ENCODE measurements at places on chromosomes 1 and 21.

GRCh38 chr21:40386294-40386911, 460.6 kb downstream of the DSCAM start:
- no peaks in the 10 kb centered on the region for H3K4me1 ChIP-seq
- H3K4me3 ChIP-seq: no peak overlapping the region
- H3K27me3 ChIP-seq: no peaks in the 10 kb centered on the region
- DNase-seq: peak; percentile 32

- peak overlapping the region; percentile 76 for H3K27ac ChIP-seq
- H3K4me1 ChIP-seq: peaks cover 42% of the 10 kb centered on the region
- H3K27me3 ChIP-seq: peaks cover 2% of the 10 kb centered on the region
- DNase-seq: no peak
- H3K4me3 ChIP-seq: peak overlapping the region; percentile 94
Observed at GRCh38 chr1:204493145-204493983, 1.2 kb downstream of the PIK3C2B start.

GRCh38 chr1:246270236-246270635, 236.8 kb downstream of the SMYD3 start:
- no peak overlapping the region for H3K27ac ChIP-seq
- DNase-seq: no peak
- H3K36me3 ChIP-seq: no peaks in the 10 kb centered on the region
- H3K27me3 ChIP-seq: no peaks in the 10 kb centered on the region
- no peak overlapping the region for H3K4me3 ChIP-seq

DNA sequence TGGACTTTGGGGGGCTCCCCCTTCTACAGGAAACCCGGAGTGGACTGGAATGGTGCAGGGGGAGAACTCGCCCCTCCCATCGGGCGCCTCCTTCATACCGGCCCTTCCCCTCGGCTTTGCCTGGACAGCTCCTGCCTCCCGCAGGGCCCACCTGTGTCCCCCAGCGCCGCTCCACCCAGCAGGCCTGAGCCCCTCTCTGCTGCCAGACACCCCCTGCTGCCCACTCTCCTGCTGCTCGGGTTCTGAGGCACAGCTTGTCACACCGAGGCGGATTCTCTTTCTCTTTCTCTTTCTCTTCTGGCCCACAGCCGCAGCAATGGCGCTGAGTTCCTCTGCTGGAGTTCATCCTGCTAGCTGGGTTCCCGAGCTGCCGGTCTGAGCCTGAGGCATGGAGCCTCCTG, at the start of gene TNFRSF14:
TNFRSF14 (plus strand) TSS at position 95 of the 401 bp plus-strand sequence; CDS start at position 389, 294 bp downstream.
- peak; percentile 62 for DNase-seq
- H3K36me3 ChIP-seq: peaks cover 22% of the 10 kb centered on the region
- H3K4me1 ChIP-seq: peaks cover 27% of the 10 kb centered on the region
- no peaks in the 10 kb centered on the region for H3K27me3 ChIP-seq

DNA sequence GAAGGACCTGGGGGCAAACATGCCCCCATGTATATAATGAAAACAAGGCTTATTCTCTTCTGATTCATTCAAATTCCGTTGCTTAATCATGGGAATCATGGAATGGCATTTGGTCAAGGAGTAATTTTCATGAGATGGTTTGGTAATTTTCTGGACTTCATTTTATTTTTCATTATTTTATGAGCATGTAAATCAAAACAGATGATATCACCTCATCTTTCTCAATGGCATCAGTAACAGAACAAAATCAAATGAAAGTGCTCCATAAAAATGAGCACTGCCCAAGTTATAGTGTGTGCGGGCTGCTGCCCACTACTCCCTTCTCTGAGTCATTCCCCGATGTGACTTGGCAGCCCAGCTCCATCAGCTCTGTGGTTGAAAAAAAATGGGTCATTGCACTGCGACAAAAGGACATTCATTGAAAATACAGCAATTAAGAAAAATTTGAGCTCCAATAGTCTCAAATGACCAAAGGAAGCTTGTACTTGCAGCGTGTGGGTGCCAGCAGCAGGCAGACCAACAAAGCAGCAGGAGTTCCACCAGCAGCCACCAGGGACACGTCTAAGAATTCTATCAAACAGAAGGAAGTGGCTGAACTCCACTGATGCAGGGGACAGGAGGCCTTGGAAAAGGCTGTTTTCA, 84.3 kb upstream of the VAV3 start:
- no peaks in the 10 kb centered on the region for H3K36me3 ChIP-seq
- peaks cover 29% of the 10 kb centered on the region for H3K4me1 ChIP-seq
- H3K4me3 ChIP-seq: no peak overlapping the region
- peaks cover 2% of the 10 kb centered on the region for H3K27me3 ChIP-seq
- H3K27ac ChIP-seq: no peak overlapping the region

DNA sequence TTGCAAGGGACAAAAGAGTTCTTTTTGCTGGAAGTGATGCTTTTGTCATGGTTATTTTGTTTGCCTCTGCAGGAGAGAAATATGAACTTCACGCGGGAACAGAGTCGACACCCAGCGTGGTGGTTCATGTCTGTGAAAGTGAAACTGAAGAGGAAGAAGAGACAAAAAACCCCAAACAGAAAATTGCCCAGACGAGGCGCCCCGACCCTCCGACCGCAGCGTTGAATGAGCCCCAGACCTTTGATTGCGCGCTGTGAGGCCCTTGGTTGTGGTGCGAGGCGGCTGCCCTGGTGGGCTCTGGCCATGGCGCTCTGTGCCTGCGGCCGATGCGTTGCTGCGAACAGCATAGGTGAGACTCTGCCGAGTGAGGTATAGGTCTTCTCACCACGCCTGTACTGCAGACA, 20.9 kb upstream of the NCMAP start:
- peak overlapping the region; percentile 96 for H3K27ac ChIP-seq
- peaks cover 36% of the 10 kb centered on the region for H3K4me1 ChIP-seq
- peak; percentile 75 for DNase-seq
- no peaks in the 10 kb centered on the region for H3K27me3 ChIP-seq
- peak overlapping the region; percentile 84 for H3K4me3 ChIP-seq
- peaks cover 64% of the 10 kb centered on the region for H3K36me3 ChIP-seq

- no peak overlapping the region for H3K27ac ChIP-seq
- no peak for DNase-seq
- no peaks in the 10 kb centered on the region for H3K36me3 ChIP-seq
- peaks cover 23% of the 10 kb centered on the region for H3K27me3 ChIP-seq
- no peaks in the 10 kb centered on the region for H3K4me1 ChIP-seq
- no peak overlapping the region for H3K4me3 ChIP-seq
Observed at GRCh38 chr1:147852706-147853225, 49.8 kb upstream of the GJA8 start.

GRCh38 chr1:109535481-109535880, 4.2 kb upstream of the GPR61 start:
- no peak for DNase-seq
- H3K27ac ChIP-seq: no peak overlapping the region
- H3K36me3 ChIP-seq: no peaks in the 10 kb centered on the region
- H3K4me3 ChIP-seq: no peak overlapping the region
- no peaks in the 10 kb centered on the region for H3K27me3 ChIP-seq

GRCh38 chr1:45393718-45394302, 53.6 kb upstream of the MUTYH start:
- DNase-seq: no peak
- no peak overlapping the region for H3K27ac ChIP-seq
- no peak overlapping the region for H3K4me3 ChIP-seq
- no peaks in the 10 kb centered on the region for H3K36me3 ChIP-seq

GRCh38 chr1:209674957-209675564, at the start of gene G0S2:
G0S2 (plus strand) TSS chr1:209675412; CDS start chr1:209675685, 273 bp downstream.
- peak within 1 kb of the TSS; percentile 38 for H3K4me3 ChIP-seq
- H3K36me3 ChIP-seq: no peaks in the 10 kb centered on the region
- H3K4me1 ChIP-seq: peaks cover 48% of the 10 kb centered on the region

DNA sequence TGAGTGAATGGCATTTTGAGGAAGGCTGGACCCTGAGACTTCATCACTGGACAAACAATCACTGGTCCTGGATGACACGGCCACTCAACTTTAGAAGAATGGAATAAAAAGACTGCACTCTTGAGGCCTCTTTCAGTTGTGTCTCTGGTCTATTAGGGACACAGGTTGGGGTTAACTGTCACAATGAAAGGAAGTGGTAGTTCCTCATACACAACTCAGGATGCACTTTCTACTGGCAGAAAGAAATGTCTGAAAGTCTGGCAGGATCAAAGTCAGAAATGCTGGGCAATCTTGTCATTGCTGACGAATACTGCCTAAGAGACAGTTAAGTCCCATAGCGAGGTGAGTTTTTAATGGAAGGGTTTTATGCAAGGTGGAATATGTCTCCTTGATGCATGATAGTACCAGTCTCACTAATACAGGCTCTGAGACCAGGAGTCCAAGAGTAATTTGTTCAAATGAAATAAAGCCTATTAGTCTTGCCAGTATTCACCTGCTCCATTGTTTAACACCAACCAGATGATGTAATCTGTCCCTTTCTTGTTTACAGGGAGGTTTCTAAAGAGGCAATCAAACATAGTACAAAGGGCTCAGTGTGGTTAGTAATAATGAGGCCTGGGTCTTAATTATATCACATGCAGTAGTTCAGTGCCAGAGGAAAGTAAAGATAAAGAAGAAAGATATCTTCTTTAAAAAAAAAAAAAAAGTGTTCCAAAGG, 11.2 kb upstream of the RRP15 start:
- DNase-seq: no peak
- no peaks in the 10 kb centered on the region for H3K4me1 ChIP-seq
- peaks cover 5% of the 10 kb centered on the region for H3K27me3 ChIP-seq

- peaks cover 59% of the 10 kb centered on the region for H3K27me3 ChIP-seq
- peak within 1 kb of the TSS; percentile 59 for H3K4me3 ChIP-seq
- H3K27ac ChIP-seq: no peak within 1 kb of the TSS
- no peaks in the 10 kb centered on the region for H3K36me3 ChIP-seq
Observed at GRCh38 chr1:15153184-15153841, at the start of gene TMEM51. TMEM51 (plus strand) TSS chr1:15153747; CDS start chr1:15215088, 61,341 bp downstream.

DNA sequence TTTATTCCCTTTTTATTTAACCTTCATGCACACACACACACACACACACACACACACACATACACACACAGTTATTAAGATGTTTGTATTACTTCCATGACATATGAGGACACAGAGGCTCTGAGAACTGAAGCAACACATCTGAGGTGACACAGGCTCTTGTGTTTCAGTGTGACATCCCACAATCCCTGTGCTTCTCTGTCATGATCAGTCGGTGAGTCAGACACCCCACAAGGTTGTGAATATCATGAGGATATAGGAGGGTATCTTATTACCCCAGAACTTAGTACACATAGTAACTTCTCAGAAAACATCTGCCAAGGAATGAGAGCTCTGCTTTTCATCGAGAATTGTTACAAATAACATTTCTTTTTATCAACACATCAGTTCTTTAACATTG, 459.3 kb downstream of the PLPP3 start:
- no peak overlapping the region for H3K27ac ChIP-seq
- H3K4me1 ChIP-seq: no peaks in the 10 kb centered on the region
- no peak for DNase-seq

DNA sequence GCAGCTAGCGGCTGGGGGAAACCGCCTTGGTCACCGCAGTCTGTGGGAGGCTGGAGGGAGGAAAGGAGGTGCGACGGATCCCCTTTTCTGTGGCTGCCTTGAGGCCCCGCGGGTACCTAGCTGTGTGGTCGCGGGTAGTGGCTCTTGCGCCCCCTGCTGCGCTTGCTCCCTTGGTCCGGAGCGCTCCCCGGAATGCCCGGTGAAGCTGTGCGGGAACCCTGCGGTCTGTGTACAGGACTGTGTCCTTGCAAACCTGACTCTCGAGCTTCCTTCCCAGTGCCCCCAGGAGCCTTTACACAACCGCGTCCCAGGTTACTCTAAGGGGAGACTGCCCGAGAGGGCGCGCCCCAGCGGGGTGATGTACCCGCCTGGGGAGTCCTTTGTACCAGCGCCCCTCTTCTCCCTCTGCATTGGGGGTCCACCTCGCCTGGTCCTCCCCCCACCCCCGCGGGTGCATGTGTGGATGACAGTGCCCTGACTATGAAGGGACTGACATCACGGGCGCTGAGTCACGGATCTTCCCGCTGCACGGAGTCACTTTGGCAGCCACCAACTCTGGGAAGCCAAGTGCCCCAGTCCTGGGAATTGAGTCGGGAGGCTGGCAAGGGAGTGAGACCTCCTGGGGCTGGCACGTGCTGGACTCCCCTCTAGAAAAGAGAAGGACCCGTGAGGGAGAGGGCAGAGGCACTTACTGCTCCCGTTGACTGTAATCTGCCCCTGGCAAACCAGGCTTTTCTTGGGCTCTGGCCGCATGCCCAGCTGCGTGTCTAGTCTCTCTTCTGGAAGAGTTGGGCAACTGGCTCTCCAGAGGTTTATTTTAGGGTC, 816 bp downstream of the IL6R start:
- H3K27ac ChIP-seq: peak overlapping the region; percentile 76
- DNase-seq: peak; percentile 62
- no peaks in the 10 kb centered on the region for H3K27me3 ChIP-seq
- H3K4me1 ChIP-seq: peaks cover 70% of the 10 kb centered on the region

DNA sequence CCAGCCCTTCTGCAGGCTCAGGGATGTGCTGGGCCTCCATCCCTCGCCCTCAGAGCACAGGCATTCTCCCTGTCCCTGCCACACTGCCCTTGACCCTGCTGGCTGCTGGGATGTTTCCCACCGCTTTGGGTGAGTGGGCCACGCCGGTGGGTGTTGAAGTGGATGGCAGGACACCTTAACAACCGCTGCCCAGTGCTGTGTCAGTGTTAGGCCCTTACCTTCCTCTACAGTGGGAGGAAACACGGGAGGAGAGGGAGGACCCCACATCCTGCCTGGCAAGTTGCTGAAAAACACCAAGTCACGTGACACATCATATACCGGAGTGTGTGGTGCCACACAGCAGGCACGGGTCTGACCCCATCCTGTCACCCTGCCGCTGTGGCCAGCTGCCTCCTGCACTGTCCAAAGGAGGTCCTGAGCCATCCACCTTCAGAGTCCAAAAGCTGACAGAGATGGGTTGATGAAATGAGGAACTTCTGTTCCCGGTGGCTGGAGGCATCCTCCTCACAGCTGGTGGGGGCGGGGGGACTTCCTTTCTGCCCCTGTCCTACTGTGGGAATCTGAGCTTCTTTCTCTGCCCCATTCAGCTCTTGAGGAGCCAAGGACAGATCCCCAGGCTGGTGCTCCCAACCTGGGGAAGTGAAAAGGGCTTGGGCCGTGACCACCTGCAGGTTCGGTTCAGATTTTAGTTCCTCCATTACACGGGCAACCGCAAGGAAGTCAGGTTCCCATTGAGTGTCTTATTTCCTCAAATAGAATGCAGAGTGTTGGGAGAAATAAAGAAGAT, 3.2 kb upstream of the THEMIS2 start:
- DNase-seq: peak; percentile 63
- peak overlapping the region; percentile 82 for H3K27ac ChIP-seq
- no peaks in the 10 kb centered on the region for H3K27me3 ChIP-seq
- peak overlapping the region; percentile 80 for H3K4me3 ChIP-seq

DNA sequence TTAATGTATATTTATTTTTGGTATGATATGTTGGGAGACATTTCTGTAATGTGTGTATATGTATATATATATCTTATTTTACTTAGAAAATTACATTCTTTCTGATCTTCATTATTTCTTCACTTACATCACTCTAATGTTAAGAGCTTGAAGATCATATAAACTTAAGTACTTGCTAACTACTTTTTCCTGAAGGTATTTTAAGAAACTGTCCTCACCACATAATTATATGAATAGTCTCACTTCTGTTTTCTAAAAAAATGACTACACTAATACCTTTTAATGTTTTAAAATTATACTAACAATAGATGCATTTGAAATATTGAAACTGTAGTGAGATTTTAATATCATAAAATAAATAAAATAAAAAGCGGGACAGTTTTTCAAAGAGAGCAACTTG, 377.1 kb downstream of the LRRIQ3 start:
- no peaks in the 10 kb centered on the region for H3K27me3 ChIP-seq
- no peak overlapping the region for H3K27ac ChIP-seq
- H3K4me3 ChIP-seq: no peak overlapping the region

GRCh38 chr1:212630158-212630900, 21.8 kb downstream of the ATF3 start:
- H3K27me3 ChIP-seq: peaks cover 17% of the 10 kb centered on the region
- no peak overlapping the region for H3K4me3 ChIP-seq
- peaks cover 5% of the 10 kb centered on the region for H3K36me3 ChIP-seq
- peak; percentile 53 for DNase-seq

GRCh38 chr1:65964123-65964522, 171.4 kb downstream of the PDE4B start:
- no peak overlapping the region for H3K27ac ChIP-seq
- H3K4me1 ChIP-seq: peaks cover 4% of the 10 kb centered on the region
- no peak overlapping the region for H3K4me3 ChIP-seq
- no peaks in the 10 kb centered on the region for H3K36me3 ChIP-seq
- peaks cover 5% of the 10 kb centered on the region for H3K27me3 ChIP-seq
- DNase-seq: no peak
